K562 (cell line): ENCODE measurements at places on chromosomes 1 and 21.

DNA sequence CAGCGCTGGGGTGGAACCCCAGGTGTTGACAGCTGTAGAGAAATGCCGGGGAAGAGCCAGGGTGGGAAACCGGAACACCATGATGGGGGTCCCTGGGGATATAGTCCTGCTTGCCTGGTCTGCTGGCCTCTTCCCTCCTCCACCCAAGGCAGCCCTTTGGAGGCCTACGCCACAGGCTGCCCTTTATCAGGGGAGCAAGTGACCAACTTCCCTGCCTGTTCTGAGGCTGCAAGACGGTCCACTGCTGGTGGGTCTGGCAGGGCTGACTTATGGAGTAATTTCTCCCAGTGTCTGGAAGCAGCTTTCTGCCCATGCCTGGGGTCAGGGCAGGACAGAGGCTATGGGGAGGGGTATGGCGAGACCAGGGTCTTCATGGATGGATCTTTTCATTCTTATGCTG, 50.8 kb upstream of the EDN2 start:
- no peak overlapping the region for H3K4me3 ChIP-seq
- no peaks in the 10 kb centered on the region for H3K36me3 ChIP-seq
- no peak for DNase-seq
- peaks cover 3% of the 10 kb centered on the region; the same call in 1 of the 3 replicates for H3K4me1 ChIP-seq
- no peak overlapping the region for H3K27ac ChIP-seq

DNA sequence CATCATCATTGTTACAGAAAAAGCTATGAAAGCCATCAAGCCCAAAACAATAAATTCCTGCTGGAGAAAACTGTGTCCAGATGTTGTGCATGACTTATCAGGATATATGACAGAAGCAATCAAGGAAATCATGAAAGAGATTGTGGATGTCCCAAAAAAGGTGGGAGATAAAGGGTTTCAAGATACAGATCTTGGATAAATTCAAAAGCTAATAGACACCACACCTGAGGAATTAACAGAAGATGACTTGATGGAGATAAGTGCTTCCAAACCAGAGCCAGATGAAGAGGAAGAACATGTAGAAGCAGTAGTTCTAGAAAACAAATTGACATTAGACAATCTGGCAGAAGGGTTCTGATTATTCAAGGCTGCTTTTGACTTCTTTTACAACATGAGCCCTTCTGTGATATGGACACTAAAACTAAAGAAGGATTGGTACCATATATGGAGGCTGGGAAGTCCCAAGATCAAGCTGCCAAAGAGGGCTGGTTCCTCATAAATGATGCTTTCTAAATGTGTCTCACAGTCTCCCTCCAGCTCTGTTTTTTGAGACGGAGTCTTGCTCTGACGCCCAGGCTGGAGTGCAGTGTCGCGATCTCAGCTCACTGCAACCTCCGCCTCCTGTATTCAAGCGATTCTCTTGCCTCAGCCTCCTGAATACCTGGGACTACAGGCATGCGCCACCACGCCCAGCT, 32.1 kb upstream of the LRIG2 start:
- H3K36me3 ChIP-seq: no peaks in the 10 kb centered on the region
- no peak overlapping the region for H3K27ac ChIP-seq
- H3K27me3 ChIP-seq: no peaks in the 10 kb centered on the region
- DNase-seq: no peak
- no peak overlapping the region for H3K4me3 ChIP-seq

GRCh38 chr1:239731082-239731748, 344.8 kb downstream of the CHRM3 start:
- H3K4me3 ChIP-seq: no peak overlapping the region
- H3K4me1 ChIP-seq: no peaks in the 10 kb centered on the region
- no peaks in the 10 kb centered on the region for H3K36me3 ChIP-seq

GRCh38 chr1:98364544-98364943, 297.0 kb upstream of the SNX7 start:
- DNase-seq: no peak
- H3K36me3 ChIP-seq: no peaks in the 10 kb centered on the region
- no peak overlapping the region for H3K4me3 ChIP-seq
- no peaks in the 10 kb centered on the region for H3K4me1 ChIP-seq

DNA sequence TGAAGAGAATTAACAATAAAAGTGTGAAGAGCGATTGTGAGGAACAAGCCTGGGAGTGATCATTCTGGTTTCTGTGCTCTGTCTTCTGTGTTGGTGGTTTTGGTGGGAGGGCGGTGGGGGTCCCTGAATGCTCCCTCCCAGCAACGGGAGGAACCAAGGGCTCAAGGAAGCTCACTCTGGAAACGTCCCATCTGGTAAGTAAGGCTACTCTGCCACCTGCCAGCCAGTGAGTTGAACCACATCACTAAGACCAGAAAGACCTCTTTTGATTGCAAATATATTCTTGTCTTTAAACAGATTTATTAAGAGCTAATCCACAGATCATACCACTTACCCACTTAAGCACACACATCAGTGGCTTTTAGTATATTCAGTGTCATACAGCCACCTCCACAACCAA, 125.0 kb downstream of the PRDM2 start:
- H3K4me3 ChIP-seq: no peak overlapping the region
- peaks cover 51% of the 10 kb centered on the region for H3K27me3 ChIP-seq
- no peaks in the 10 kb centered on the region for H3K36me3 ChIP-seq

DNA sequence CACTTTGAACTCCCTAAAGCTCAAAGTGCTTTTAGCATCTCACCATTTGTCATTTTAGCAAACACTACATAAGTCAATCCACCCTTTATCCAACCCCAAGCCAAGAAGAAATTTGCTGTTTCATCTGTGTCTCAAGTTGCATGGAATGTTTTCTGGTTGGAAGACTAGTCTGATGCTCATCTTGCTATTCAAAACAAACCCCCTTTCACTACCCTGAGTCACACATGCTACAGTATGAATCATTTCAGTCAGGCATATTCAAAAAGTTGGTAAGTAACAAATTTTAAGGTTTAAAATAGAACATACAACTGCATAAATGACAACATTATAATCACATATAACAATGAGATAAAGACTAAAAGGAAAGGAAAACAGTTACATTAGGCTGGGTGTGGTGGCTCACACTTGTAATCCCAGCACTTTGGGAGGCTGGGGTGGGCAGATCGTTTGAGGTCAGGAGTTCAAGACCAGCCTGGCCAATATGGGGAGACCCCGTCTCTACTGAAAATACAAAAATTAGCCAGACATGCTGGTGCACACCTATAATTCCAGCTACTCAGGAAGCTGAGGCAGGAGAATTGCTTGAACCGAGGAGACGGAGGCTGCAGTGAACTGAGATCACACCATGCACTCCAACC, 38.7 kb downstream of the DSTYK start:
- H3K27me3 ChIP-seq: no peaks in the 10 kb centered on the region
- peak; percentile 67 for DNase-seq
- peaks cover 27% of the 10 kb centered on the region for H3K36me3 ChIP-seq
- H3K27ac ChIP-seq: peak overlapping the region; percentile 67

- no peak overlapping the region for H3K4me3 ChIP-seq
- H3K27ac ChIP-seq: no peak overlapping the region
- H3K36me3 ChIP-seq: no peaks in the 10 kb centered on the region
- no peaks in the 10 kb centered on the region for H3K4me1 ChIP-seq
- DNase-seq: no peak
Measured at GRCh38 chr21:20877976-20878375, 120.2 kb upstream of the NCAM2 start.

GRCh38 chr1:16351456-16351993, 755 bp downstream of the FBXO42 start:
- H3K27me3 ChIP-seq: no peaks in the 10 kb centered on the region
- H3K27ac ChIP-seq: peak overlapping the region; percentile 88
- H3K36me3 ChIP-seq: peaks cover 15% of the 10 kb centered on the region; the same call in 2 of the 3 replicates
- H3K4me1 ChIP-seq: peaks cover 25% of the 10 kb centered on the region

DNA sequence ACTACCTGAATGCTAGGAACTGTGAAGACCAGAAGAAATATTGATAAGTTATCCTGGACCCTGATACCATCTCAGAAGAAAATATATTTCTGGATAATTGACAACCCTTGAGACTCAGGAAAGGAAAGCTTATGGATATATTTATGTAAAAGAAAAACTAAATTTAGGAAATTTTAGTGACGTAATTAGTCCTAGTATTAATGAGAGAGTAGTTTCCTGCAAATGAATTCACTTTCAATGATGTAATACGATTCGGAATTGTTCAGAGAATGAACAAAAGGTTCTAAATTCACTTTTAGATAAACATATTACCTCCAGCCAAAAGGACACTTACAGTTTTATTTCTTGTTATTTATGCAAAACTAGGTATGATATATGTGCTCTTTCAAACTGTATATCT, 1120.1 kb upstream of the NCAM2 start:
- H3K27me3 ChIP-seq: no peaks in the 10 kb centered on the region
- no peak for DNase-seq
- no peak overlapping the region for H3K4me3 ChIP-seq
